ENCODE measurements at places on chromosomes 7 and 10.

GRCh38 chr7:105672801-105673200 is 91.5 kb upstream of the EFCAB10 start:
- DNase-seq = no peak

- DNase-seq = peak; percentile 1
Measured at GRCh38 chr7:132004529-132004928, 448.1 kb upstream of the PODXL start.

GRCh38 chr7:35258125-35258867 is 4.4 kb upstream of the TBX20 start:
- no peak for DNase-seq

GRCh38 chr7:19663816-19664462 is 44.9 kb downstream of the POLR1F start:
- no peak for DNase-seq

DNA sequence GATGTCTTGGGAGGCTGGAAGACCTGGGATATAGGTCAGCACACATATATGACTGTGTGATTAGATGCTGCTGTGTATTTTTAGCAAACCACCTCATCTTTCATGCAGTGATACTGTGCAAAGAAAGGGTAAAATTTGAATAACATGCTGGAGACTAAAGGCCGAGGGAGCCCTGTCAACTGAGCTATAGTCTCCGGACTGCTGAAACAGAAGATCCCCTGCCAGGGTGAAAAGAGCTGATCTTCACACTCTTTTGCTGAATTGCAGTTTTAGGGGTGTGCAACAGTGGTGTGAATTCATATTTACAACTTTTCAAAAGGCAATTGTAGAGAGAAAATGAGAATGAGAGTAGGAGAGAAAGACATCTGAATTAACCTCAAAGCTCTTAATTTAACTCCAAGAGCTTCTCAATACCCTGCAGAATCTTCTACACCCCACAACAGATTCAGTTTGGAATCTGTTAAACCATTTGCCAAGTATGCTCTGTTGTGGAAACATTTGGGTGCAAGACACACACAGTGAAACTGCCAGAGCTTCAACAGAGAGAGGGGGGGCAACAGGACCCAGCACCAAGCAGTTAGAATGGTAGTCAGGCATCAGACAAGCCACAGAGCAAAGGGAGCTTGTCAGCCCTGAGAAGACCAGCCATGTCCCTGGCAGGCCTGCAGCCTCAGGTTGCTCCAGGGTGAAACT is 190.1 kb upstream of the STK17A start:
- DNase-seq = no peak

GRCh38 chr7:45027774-45028114 is 27.7 kb downstream of the CCM2 start:
- DNase-seq = no peak

DNA sequence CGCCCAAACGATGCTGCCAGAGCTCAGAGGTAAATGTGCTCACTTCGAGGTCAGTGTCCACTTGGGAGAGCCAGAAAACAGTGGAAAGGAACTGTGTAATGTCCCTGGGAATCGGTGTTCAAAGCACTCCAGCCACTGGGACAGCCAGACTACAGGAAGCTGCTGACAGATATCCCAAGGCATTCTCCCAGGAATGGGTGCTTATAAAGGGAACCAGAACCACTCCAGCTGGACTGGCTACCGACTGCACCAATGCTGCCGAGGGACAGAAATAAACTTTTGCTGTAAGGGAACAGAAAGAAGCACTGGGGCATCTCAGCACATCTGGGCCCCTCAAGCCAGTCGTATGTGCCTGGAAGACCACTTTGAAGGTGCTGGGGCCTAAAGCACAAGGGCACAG is 76.7 kb downstream of the ATXN7L1 start:
- no peak for DNase-seq

DNA sequence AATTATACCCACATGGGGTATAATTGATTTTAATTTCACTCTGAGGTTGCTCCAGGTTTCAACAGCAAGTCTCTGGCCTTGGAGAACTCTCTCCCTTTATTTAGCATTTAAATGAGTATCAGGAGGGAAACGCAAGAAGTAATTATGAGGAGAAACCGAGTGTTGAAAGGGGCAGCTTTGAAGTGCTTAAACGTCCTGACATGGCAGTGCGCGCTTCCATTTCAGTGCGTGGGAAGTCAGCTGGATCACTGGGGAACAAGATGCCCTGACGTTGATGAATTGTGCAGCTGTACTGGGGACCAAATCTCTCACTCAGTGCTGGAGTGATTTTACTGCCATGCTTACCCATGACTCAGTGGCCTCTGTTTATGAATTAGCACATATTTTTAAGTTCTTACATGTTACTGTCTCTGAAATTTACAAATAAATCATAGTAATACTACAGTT is 106.0 kb upstream of the PRR15 start:
- DNase-seq = peak; percentile 76

- no peak for DNase-seq
Measured at GRCh38 chr10:50044941-50045664, 22.7 kb upstream of the WASHC2A start.

- DNase-seq = no peak
Measured at GRCh38 chr10:11225935-11226334, 208.3 kb downstream of the CELF2 start.

- DNase-seq = no peak
Measured at GRCh38 chr7:51256209-51256781, 60.3 kb downstream of the COBL start.

GRCh38 chr10:129404091-129404490 is 63.0 kb upstream of the MGMT start:
- no peak for DNase-seq

- no peak for DNase-seq
Measured at GRCh38 chr7:70285187-70285586, 686.9 kb downstream of the AUTS2 start.

DNA sequence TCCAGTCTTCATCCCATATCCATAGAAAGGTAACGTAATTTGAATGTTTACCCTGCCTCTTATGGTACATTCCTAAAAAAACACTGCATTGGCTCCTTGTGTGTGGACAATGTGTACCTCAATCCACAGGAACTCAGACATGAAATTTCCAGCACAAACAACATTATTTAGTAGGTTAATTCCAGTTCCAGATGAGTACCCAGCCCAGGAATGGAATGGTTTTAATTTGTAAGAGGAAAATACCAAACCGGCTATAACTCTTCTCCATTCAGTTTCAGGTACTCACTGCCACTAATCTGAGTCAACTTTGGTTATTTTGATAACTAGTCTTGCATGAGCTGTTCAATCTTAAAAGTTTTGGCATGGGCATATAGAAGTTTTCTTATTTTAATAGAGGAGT is 39.0 kb downstream of the TFPI2 start:
- no peak for DNase-seq

- no peak for DNase-seq
Measured at GRCh38 chr10:116809483-116810119, 39.7 kb upstream of the ENO4 start.

DNA sequence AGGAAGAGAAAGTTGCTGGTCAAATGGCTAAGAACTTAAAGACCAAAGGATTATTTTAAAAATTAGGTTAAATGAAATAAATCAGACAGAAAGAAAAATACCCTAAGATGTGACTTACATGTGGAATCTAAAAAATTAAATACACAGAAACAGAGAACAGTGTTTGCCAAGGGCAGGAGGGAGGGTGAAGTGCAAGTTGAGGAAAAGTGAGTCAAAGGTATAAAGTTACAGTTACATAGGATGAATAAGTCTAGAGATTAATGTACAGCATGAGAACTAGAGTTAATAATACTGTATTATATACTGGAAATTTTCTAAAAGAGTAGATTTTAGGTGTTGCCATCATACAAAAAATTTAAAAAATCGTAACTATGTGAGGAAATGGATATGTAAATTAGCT is 146.3 kb downstream of the MDFIC start:
- no peak for DNase-seq

- DNase-seq = no peak
Measured at GRCh38 chr7:129093867-129094456, 39.1 kb upstream of the TNPO3 start.

DNA sequence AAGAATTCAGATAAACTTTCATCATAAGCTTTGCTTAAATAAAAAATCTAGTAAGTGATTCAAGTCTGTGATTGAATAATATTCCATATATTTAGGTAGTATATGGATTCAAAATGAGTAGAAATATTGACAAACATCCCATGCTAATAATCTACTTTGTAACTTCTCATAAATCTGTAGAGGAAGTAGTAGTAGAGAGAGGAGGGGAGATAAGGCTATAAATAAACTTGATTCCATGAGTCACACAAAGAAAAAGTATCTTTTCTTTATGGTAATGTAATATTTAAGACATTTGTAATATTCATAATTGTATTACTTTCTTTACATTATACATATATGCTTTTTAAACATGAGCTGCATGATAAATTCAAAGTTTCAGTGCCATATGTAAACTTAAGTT is 25.6 kb upstream of the CD36 start:
- DNase-seq = no peak

GRCh38 chr7:68684246-68684839 is 913.9 kb upstream of the AUTS2 start:
- DNase-seq = no peak

DNA sequence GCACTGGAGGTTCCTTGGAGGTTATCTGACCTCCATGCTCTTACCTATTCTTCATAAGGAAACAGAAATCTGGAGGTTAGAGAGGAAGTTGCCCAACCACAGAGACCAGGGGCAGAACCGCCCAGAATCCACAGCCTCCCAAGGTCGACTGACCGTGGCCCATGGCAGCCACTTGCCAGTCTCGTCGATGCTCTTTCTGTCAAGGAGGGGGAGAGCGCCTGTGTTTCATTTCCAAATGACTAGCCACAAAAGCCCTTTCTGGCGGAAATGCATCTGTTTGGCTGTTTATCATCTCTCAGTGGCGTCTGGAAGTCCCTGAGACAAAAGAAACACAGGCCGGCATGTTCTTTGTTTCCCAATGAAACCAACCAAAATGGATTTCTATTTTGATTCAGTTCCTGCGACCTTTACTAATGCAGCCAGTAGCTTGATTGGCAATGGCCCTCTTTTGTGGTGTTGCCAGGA is 2.9 kb downstream of the RAMP3 start:
- no peak for DNase-seq

DNA sequence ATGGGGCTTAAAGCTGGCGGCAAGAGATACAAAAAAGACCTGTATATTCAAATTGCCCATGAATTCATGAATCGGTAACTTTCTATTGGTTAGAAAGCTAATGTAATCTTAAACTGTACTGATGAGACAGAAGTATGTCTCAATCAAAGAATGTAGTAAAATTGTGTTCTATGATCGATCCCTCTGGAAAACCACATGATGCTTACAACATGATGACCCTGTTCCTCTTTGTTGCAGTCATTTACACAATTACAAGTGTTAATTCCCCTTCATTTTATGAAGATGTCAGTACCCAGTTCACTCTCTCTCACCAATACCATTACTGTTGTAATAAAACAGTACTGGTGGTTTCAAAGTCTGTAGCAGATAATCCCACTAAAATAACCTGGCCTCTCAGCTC is 10.1 kb downstream of the KIF5B start:
- DNase-seq = no peak

DNA sequence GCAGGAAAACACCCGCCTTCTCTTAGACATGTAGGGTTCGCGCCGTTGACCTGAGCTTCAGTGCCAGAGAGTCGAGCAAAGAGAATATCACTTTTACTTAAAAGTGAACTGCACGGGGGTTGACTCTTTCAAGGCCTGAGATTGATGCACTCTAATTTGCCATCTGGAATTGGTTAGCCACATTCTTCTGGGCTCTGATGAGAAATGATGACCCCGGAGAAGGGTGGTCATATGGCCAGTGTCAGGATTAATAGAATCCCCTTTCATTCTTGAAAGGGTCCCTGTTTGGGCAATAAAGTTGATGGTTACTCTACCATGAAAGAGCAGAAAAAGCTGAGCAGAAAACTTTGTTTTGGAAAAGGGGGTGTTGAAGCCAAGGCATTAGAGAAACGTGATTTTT is 31.2 kb downstream of the GRK5 start:
- no peak for DNase-seq
